ENCODE measurements at places on chromosomes 4 and X. TPM values are rescaled to one million over a fixed set of nuclear protein-coding genes. Genes with fewer than 3 reads are reported as not detected.

CENPVL3 gene
- total RNA-seq: not detected

RASSF6 gene
- total RNA-seq: not detected

LRBA gene
- total RNA-seq: 43.1 TPM

TMEM164 gene
- total RNA-seq: 7.1 TPM

TRIM2 gene
- 55.9 TPM for total RNA-seq

SAGE1 gene
- total RNA-seq: not detected

FDCSP gene
- not detected for total RNA-seq

WNK3 gene
- total RNA-seq: 2.1 TPM

Data from tibial nerve (tissue), 4 donors.